A549 treated with Mapracorat at 1 μM for 4 hours (cell line): ENCODE measurements at places on chromosomes 16 and 17. TPM values are rescaled to one million over a fixed set of nuclear protein-coding genes. Genes with fewer than 3 reads are reported as not detected.

Gene OTOP2
- 0.08 to 0.10 TPM in 2 of 5 replicates, not detected in the others for total RNA-seq

Gene MT1H
- not detected in 5 replicates for total RNA-seq

Gene HAS3
- total RNA-seq = 38.4 to 52.3 TPM (median 45.9 TPM) in 5 replicates

Gene ITGAD
- 0.05 to 0.16 TPM (median 0.07 TPM) in 3 of 5 replicates, not detected in the others for total RNA-seq

Gene DNAAF8
- 0.87 to 2.6 TPM (median 1.6 TPM) in 5 replicates for total RNA-seq

Gene FAM171A2
- 2.5 to 4.4 TPM (median 4.0 TPM) in 5 replicates for total RNA-seq

Gene CCL14
- total RNA-seq = not detected in 5 replicates

Gene TBX6
- total RNA-seq = 0.08 to 0.44 TPM (median 0.27 TPM) in 5 replicates

Gene TEX14
- 0.13 to 0.29 TPM (median 0.15 TPM) in 5 replicates for total RNA-seq

Gene NKD1
- total RNA-seq = 0.11 to 0.53 TPM (median 0.42 TPM) in 5 replicates

Gene HCFC1R1
- 231 to 250 TPM (median 239 TPM) in 5 replicates for total RNA-seq

Gene PRSS21
- 0.14 to 0.34 TPM (median 0.28 TPM) in 3 of 5 replicates, not detected in the others for total RNA-seq

Gene KRTAP2-3
- 0.22 TPM in 1 of 5 replicates, not detected in the others for total RNA-seq

Gene RNF222
- not detected in 5 replicates for total RNA-seq

Gene GLTPD2
- not detected in 5 replicates for total RNA-seq

Gene SLC7A5
- total RNA-seq = 594 to 857 TPM (median 765 TPM) in 5 replicates

Gene ELMO3
- total RNA-seq = 0.70 to 1.8 TPM (median 1.1 TPM) in 5 replicates

Gene KCNJ12
- total RNA-seq = 0.93 to 1.7 TPM (median 1.5 TPM) in 5 replicates
